ENCODE measurements at places on chromosomes 16 and 17.

- DNase-seq = no peak
Measured at GRCh38 chr17:50039058-50039457, 16.9 kb upstream of the ITGA3 start.

DNA sequence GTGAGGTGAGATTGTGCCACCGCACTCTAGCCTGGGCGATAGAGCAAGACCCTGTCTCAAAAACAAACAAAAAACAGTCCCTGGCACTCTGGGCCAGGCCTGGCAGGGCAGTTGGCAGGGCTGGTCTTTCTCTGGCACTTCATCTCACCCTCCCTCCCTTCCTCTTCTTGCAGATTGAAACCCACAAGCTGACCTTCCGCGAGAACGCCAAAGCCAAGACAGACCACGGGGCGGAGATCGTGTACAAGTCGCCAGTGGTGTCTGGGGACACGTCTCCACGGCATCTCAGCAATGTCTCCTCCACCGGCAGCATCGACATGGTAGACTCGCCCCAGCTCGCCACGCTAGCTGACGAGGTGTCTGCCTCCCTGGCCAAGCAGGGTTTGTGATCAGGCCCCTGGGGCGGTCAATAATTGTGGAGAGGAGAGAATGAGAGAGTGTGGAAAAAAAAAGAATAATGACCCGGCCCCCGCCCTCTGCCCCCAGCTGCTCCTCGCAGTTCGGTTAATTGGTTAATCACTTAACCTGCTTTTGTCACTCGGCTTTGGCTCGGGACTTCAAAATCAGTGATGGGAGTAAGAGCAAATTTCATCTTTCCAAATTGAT, 24.8 kb downstream of the STH start:
- DNase-seq = no peak

DNA sequence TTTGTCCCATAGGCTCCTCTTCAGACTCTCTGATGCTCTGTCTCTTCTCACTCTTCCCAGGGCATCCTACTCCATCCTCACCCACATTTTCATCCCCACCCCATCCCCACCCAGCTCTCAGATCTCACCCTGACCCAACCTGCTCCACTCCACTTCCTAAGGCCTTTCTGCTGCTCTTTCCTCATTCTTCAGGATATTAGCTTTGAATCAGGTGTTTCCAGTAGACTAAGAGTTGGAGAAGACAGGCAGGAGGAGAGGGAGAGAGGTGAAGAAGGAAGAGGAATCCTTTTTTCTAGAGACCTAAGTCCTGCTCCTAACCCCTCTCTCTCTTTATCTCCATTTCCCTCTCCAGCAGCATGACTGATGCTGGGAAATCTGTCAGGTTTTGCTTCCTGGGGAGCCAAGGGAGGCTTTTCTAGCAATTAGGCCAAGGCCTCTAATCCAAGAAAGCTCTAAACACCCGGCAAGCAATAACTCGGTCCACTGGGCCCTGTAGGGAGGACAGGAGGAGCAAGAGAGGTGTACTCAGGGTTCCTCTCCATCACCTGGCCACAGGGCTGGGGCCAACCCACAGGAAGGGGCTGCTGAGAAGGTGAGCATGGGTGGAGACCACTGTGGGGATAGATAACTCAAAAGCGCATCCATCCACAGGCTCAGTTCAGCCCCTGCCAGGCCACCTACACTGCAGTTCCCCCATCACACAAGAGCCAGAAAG, 133.3 kb downstream of the TMEM132E start:
- no peak for DNase-seq

DNA sequence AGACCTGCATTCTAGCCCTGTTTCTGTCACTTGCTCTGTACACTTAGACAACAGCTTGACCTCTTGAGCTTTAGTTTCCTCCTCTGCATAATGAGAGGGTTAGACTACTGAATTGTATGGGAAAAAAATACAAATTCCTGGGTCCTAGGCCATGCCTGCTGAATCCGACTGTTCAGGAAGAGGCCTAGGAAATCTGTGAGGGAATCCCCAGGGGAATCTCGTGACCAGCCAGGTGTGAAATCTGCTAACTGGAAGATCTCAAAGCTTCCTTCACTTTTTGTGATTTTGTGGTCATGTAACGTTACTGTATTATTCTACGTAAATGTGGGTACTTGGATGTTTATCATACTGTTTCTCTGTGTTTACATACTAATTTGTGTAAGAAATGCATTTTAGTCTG, 58.2 kb downstream of the CYLD start:
- DNase-seq = no peak

- DNase-seq = no peak
Measured at GRCh38 chr17:74528491-74529199, 2.6 kb downstream of the CD300LB start.

DNA sequence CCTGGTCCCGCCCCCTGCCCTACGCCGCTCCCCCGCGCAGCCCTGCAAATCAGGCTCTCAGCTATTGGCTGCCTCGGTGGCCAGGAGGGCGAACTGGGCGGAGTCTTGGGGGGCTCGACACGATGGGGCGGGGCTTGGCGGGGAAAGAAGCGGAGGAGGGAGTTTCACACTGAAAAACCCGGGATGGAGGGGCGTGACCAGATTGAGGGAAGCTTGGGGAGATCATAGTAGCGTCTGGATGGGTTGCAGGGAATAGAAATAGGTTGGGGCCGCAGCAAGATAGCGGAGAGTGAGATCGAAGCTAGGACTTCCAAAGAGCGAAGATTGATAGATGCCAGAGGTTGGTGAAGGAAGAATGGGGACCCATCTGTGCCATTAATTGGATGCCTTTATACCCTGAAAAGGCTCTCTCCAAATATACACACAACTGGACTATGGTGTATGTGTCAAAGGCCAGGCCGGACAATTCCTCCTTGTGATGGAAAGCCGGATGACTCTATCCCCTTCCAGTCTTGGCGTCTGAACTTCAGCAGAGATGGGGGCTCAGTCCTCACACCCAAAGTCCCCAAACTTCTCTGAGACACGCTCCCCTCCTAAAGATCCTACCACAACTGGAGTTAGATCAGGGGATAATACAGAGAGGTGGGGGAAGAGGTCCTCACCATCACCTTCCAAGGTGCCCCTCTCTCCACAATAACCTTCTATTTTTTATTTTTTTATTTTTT, 376 bp upstream of the STAC2 start:
- peak; percentile 84 for DNase-seq

All from renal cortex interstitium (tissue), 15 donors.